Occipital lobe (tissue), 3 donors: ENCODE measurements at places on chromosomes 13 and 19. TPM values are rescaled to one million over a fixed set of nuclear protein-coding genes. Genes with fewer than 3 reads are reported as not detected.

Gene ADGRE2
- total RNA-seq: 0.16 TPM

Gene FGF14
- 69.1 TPM for total RNA-seq

DNA sequence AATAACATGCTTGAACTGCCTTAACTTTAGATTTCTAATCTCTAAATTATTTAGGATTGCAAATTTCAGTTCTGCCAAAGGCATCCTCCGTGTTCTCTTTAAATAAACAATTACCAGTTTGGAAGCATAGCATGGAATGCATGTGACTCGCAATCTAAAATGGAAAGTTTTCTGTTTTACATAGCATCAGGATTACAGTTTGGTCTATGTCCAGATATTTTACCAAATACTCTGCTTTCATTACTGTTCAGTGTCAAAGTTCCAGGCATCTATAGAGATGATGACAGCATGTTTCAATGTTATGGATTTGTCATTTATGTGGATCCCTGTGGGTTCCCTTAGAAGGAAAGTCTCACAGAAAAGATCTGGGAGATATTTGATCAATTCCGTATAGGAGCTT lies 16.8 kb downstream of the FLT1 start:
- no peak for DNase-seq

DNA sequence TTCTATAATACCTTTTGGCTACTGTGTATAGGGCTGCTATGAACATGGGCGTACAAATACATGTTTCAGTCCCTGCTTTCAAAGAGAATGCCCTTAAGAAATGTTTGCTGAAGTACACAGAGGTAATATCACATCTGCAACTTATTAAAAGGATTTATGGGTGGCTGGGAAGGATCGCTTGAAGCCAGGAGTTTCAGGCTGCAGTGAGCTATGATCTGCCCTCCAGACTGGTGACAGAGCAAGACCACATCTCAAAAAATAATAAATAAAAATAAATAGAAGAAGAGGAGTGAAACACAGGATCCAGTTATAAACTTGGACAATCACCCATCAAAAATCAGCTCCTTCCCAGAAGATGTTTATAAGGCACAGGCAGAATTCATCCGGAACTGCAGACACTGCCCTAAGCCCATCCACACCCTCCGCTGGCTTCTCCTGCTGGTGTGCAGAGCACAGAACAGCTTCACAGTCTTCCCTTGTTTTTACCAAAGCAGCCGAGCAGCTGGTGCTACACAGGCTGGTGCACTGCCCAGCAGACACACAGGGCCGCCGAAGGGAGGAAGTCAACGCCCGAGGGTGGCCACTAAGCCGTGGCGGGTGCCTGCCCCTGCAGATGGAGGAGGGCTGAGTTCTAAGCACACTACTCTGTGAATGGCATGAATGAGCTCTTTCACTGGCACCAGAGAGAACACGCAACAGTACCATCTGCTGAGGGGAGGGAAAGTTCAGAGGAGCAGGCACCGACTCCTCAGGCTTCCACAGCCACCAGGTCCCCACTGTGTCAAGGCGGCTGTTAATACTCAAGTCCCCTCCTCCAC lies 44.0 kb downstream of the BRD4 start:
- peak; percentile 83 for DNase-seq

GRCh38 chr13:77620138-77620537 lies 77.3 kb upstream of the SLAIN1 start:
- no peak for DNase-seq

GRCh38 chr13:76836311-76836710 lies 49.9 kb downstream of the KCTD12 start:
- no peak for DNase-seq

DNA sequence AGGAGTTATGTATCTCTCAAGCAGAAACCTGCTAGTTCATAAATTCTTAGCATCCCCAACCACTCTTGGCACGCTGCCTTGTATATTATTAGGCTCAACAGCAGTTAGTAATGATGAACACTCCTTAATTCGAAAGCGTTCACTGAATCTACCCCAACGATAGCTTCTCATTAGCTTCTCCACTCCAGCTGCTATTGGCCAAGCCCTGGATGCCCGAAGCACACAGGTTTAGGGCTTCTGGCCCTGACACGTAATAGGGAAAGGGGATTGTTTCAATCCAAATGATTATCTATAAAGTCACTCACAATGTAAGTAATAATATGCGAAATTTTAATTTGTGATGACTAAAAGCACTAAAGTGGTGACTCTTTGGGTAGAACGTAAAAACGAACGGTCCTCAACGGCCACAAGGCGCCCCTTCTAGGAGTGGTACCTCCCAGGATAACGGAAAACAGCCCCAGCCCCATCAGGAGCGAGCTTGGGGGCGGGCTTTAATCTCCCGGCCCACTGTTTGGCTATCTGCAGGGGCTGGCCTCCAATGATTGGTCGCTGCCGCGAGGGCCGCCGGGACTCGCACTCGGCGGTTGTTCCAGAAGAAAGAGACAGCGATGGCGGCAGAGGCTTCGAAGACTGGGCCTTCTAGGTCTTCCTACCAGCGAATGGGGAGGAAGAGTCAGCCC lies at the start of gene RNF17:
Gene RNF17, plus strand, starts transcription at position 574 of the 680 bp plus-strand sequence. Its CDS starts 35 bp downstream, at position 609.
- DNase-seq: no peak

DNA sequence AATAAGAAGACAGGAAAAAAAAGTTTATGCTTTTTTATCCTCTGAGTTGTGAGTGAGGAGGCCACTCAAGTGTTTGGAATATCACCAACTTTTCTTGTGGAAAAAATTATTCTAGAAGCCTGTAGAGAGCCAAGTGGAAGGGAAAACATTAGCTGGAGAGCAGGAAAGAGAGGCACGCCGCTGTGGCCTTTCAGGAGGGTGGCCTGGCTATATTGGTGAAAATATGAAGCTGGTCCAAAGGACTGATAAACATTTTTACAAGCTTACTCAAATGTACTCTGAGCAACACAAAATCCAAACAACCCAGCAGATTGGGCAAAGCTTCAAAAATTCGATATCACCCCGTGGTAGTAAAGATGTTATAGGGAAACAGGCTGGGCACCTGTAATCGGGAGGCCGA lies 2.3 kb upstream of the EIF3G start:
- no peak for DNase-seq

DNA sequence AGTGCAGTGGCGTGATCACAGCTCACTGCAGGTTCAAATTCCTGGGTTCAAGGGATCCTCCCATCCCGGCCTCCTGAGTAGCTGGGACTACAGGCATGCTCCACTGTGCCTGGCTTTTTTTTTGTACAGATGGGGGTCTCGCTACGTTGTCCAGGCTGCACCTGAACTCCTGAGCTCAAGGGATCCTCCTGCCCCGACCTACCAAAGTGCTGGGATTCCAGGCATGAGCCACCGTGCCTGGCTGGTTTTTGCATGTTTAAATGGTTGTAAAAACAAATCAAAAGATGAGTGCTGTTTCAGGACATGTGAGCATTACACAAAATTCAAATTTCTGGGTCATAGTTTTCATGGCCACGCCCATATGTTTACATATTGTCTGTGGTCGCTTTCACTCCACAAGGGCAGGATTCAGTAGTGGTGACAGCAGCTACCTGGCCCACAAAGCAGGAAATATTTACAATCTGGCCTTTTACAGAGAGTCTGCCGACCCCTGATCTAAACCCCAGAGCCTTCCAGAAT lies 5.3 kb downstream of the MATK start:
- DNase-seq: no peak
